NCI-H187 (cell line): ENCODE measurements at places on chromosomes 2 and 18.

DNA sequence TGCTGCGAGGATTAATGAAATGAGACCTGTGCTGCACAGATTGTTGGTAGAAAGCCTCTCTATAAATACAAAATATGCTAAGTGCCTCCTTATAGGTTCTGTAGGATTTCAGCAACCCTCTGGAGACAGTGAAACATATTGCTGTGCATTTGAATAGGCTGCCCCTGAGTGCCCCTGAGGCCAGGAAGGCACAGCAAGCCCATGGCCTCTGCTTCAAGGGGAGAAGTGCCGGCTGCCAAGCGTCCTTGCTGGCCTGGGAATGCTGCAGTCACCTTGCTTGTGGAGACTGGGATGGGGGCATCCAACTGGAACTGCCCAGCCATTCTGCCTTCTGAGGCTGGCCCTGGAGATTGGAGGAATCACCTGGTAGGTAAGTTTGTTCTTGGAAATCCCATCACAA is 397.2 kb upstream of the SMIM21 start:
- DNase-seq, result no peak

DNA sequence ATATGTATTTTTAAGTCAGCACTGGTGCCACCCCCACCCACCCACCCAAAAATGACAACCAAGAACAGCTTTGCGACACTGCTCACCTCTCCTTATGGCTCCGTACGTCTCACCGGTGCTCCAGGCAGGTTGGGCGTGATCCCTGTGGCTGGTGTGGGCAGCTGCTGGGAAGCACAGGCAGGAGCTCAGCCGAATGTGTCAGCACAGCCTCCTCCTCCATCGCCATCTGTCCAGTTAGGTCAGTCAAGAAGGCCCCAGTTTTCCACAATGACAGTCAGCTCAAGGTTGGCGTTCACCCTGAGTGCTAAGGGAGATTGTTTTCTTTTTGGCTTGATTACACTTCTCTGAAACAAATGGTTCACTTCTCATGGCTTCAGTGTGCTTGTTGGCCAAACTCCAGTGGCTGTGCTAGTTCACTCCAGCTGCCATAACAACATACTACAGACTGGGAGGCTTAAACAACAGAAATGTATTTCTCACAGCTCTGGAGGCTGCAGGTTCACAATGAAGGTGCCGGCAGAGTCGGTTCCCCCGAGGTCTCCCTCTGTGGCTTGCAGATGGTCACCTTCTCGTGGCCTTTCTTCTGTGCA is 30.2 kb downstream of the AMER3 start:
- DNase-seq, result no peak

- no peak for DNase-seq
These were observed 799.7 kb upstream of the ACVR2A start for GRCh38 chr2:147045113-147045512.

DNA sequence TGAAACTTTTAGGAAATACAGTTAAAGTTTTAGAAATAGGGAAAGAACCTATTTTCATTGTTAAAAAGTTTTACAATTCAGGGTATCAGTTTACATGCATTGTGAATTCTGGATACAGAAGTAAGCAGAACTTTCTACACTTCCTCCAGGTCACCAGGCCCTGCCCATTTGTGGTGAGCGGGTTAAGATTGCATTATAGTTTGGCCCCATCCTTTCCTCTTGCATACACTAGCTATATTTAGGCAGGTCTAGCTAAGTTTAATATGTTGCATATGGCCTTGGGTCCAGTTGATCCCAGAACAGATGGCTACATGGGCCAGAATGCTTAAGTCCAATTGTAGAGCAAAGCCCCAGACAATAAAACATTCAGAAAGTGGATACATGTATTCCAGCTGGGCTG is 4.8 kb downstream of the VWA3B start:
- no peak for DNase-seq

- DNase-seq, result no peak
These were observed 237.6 kb upstream of the UBE2E3 start for GRCh38 chr2:180742801-180743200.

GRCh38 chr18:9771977-9772660 is 64.0 kb downstream of the RAB31 start:
- no peak for DNase-seq

DNA sequence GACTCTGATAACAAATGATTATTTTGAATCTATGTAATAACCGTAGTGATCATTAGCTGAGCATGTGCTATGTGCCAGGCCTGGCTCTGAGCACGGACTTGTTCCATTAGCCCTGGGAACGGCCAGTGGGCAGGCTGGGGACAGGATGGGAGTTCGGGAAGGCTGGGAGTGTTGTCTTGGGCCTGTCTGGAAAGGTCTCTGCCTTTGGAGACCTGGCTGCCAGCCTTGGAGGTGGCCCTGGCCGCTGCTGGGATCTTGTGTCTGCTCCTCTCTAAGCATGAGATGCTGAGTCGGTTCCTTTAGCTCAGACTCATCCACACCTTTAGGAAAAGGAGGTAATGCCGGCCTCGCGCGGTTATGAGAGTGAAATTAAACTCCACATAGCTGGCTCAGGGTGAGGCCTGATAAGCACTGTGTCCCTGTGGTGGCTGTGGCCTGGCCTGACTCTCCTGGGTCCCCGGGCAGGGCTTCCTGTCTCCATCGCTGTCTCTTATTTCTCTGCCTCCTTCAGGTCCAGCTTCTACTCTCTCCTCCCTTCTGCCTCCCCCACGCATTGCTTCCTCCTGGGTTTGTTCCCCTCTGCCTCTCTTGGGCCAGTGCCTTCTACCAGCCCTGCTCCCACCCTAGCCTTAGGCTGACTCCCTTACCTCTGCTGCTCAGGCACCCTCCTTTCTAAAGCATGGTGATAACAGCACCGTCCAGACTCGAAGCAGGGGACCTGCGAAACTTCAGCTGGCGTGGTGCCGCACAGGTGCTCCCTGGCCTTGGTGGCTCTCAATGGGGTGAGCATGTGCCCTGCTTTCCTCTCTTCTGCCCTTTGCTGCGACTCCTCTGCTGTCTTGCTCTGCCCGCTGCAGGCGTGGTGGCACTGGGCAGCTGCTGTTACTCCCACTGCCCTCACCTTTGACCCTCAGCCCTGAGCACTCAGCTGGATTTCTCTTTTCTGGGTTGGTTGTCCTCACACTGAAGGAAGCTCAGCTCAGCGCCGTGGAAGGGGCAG is 41.8 kb downstream of the NCK2 start:
- no peak for DNase-seq

DNA sequence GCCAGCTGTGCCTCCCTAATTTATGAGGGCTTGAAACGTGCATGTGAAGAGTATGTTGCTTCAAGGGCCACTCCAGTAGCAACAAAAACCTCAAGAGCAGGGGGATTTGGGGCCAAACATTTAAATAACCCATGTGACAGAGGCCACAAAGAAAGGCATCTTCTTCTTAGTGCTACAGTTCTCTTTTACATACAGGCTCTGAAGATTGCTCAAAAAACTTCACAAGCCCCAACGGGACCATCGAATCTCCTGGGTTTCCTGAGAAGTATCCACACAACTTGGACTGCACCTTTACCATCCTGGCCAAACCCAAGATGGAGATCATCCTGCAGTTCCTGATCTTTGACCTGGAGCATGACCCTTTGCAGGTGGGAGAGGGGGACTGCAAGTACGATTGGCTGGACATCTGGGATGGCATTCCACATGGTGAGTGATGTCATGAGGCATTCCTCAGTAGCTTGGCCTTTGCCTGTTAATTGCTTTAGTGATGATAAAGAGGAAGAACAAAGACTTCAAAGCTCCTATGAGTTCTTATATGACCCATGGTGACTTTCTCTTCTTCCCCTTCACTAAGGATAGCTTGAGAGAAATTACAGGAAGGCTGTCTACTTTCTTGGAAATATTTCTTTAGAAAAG is 40.1 kb downstream of the NRP2 start:
- DNase-seq, result no peak

- DNase-seq, result no peak
These were observed 329.9 kb downstream of the DLGAP1 start for GRCh38 chr18:4125224-4125623.

GRCh38 chr2:98768384-98769113 is 37.6 kb upstream of the MGAT4A start:
- no peak for DNase-seq

- DNase-seq, result no peak
These were observed 182.9 kb downstream of the IKZF2 start for GRCh38 chr2:212968284-212969081.

DNA sequence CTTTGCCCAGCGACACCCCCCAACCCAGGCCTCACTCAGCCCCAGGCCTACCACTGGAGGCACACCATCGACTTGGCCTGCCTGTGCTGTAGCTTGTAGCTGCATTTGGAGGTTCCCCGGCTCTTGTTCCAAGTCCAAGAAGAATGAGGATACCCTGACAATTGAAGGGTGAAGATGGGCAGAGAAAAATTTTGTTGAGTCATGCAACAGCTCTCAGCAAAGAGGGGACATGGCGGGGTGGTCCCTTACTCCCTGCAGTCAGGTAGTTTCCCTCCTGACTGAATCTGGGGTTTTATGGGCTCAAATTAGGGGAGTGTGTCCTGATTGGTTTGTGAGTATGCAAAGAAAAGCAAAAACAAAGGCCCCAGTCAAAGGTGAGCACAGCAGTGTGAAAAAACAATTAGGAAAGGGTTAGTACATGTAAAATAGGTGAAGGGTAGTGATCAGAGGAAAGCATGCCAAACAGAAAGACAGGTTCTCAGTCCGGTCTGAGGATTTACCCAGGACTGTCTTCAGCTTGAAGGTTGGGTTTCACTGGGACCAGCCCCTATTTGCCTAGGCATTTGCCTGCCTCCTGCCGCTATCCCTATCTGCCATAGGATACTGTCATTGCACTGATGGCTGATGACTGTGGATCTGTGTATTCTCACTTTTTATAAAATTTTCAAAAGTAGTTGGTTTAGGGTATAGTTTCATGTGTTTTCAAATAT is 316.4 kb upstream of the RND3 start:
- DNase-seq, result no peak

- no peak for DNase-seq
These were observed 54.3 kb downstream of the MSH2 start for GRCh38 chr2:47457268-47457667.

GRCh38 chr18:48831113-48831759 is 119.5 kb downstream of the SMAD7 start:
- DNase-seq, result no peak

DNA sequence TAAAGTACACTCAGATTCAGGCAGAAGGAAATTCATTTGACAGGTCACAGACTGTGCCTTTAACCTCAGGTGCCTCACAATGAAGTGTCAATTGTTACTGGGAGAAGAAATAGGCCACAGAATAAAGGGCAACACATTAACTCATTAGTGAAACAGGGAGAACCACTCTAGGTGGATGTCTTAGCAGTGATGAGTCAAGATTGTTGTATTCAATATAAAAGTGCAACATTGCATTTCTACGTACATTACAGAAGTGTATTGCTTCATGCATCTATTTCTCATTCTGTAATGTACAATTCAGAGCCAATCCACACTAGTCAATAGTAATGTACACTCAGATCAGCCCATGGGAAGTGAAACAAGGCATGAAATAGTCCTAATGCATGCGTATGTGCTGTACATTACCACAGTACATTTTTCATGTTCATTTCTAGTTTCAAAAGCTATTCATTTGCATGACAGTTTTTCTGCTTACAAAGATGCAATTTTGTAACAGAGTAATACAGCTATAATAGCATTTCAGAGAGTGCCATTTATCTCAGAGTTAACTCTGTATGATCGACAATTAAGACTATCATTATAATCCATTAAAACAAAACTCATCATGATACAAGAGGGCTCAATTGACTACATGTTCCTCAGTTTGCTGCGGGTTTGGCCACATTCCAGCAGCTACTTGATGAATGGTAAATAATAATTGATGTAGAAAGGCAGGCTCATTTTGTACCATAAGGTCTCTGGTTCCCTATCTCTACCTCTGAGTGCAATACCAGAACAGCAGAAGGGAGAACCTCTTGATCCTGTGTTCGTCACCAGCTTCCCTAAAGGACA is 12.2 kb upstream of the ARL5A start:
- DNase-seq, result no peak

- DNase-seq, result no peak
These were observed 133.5 kb downstream of the TANC1 start for GRCh38 chr2:159101755-159102489.

DNA sequence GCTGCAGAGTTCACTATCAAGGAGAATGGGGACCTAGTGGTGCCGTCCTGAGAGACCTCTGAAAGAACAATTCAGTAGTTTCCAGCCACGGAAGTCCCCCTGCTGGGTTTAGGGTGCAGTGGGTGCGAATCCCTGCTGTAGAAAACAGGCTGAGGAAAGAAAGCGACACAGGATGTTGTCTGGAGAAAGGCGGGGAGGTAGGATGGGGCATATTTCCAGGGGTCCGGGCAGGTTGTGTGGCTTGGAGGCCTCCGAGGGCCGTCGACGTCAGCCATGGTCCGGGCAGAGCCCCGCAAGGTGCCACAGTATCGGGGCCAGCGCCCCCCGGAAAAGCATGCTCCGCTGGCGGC is 807 bp upstream of the CREB1 start:
- no peak for DNase-seq

GRCh38 chr2:162256591-162256991 is 13.3 kb upstream of the FAP start:
- no peak for DNase-seq

- DNase-seq, result no peak
These were observed 358.7 kb upstream of the TNP1 start for GRCh38 chr2:217218269-217219163.

DNA sequence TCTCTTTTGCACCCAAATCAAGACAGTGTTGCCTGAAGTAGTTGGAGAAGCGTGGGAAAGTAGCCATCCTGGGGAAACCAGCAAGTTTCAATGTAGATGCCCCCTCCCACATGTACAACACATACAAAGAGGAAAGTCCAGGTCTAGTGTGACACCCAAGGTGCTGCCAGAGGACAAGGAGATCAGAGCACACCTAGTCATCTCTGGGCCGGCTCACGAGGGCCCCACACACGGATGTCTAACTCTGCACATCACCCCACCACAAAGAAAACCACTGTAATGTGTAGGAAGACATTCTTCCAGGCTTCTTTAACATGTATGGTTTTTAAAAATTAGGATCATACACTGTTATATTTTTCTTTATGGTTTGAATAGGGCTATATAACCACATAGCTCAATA is 21.6 kb downstream of the PARD6G start:
- DNase-seq, result no peak

- DNase-seq, result no peak
These were observed 65.0 kb upstream of the NYAP2 start for GRCh38 chr2:225334514-225334913.

GRCh38 chr2:40964509-40965250 is 512.8 kb upstream of the SLC8A1 start:
- no peak for DNase-seq

DNA sequence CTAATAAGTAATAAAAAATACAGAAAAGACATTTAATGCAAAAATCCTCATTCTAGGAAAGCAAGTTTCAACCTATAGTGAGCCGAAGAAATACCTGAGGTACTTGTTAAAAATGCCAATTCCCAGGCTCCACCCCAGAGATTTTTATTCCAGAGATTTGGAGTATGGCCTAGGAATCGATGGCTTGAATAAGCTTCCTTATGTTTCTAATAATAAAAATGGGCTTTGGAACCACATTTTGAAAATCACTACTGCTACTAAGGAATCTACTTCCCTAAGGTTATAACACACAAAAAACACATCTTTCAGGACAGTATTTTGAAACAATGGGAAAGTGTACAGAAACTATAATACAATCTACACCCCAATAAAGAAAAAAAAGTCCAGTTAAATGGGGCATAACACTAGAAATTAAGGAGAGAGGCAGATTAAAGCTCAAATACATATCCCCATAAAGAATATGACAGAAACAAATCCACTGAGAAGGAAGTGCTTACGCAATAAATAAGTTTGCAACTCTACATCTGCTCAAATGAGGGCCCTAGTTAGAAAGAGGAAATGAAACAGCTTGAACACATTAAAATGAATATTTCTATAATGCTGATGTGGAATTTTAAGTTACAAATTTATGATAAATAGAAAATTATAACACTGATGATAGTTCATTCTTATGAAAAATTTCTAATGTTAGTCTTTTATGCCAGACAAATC is 103.7 kb downstream of the EPB41L3 start:
- DNase-seq, result no peak
